ENCODE measurements at places on chromosomes 1 and 21.
A peak's percentile ranks its signal among the peaks of the same experiment; 100 is the strongest.

DNA sequence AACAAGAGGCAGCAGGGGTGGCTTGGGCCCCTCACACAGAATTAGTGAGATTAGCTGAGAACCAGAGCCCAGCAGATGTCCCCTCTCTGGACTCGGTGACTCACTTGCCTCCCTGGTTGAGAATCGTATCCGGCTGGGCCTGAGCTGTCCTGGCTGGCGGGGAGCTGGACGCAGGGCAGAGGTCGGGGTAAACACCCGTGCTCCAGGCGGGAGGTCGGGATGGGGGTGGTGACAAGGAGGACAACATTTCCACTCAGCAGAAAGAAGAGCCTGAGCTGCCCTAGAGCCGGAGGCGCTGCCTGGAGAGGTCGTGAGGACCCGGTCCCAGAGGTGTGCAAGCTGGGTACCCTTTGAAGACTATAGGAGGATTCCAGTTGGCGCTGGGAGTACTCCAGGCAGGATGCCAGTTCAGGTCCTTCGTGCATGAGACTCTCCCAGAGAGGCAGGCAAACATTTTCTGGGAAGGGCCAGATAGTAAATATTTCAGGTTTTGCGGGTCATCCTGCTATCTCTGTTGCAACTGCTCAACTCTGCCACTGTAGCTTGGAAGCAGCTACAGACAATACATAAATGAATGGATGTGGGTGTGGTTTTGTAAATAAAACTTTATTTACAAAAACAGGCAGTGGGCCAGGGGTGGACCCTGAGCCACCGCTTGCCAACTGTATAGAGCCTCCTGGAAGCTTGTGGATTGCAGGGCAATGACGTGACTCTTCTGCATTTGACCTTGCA is 116.8 kb upstream of the WNT4 start:
- peak; percentile 85 for DNase-seq

DNA sequence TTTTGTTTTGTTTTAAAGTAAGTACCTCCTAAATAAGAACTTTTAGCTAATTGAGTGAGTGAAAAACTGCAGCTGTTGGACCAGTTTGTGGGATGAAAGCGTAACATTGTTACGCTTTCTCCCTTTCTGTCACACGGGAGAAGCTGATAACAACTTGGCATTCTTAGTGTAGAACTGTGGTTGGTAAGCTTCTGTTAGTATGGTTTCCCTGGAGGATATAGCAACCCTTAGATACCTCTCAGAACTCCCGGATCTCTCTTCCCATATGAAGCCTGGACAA is 98.2 kb downstream of the CACHD1 start:
- DNase-seq: no peak

- DNase-seq: no peak
Measured at GRCh38 chr1:90048043-90048442, 53.1 kb downstream of the ZNF326 start.

DNA sequence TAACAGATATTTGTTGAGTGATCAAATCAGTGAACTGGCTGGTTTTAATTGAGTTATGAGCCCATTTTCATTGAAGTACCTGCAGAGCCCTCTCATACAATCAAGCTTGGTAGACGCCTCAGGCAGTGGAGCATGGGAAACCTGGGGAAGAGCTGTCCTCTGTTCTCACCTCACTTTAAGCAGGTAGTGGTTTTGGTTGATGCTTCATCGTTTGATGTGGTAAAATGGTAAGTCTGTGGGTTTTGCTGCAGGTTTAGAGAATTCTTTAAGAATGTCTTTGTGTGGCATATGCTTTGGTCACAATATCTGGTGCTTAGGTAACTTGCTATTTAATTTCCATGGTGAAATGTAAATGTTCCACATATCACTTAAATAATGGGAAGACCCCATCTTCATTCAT is 10.0 kb downstream of the LAMC1 start:
- DNase-seq: no peak

- DNase-seq: no peak
Measured at GRCh38 chr1:23469372-23469982, 14.5 kb downstream of the ASAP3 start.

GRCh38 chr21:29360799-29361765 is 62.4 kb downstream of the BACH1 start:
- no peak for DNase-seq

GRCh38 chr1:151384584-151384983 is 12.1 kb upstream of the SELENBP1 start:
- DNase-seq: no peak

- peak; percentile 39 for DNase-seq
Measured at GRCh38 chr21:37916310-37917051, at the start of gene KCNJ6. Gene KCNJ6 (minus strand): TSS chr21:37916457. CDS start chr21:37840682, 75,775 bp downstream.

- DNase-seq: no peak
Measured at GRCh38 chr1:222369148-222369547, 178.8 kb downstream of the HHIPL2 start.

- DNase-seq: peak; percentile 0
Measured at GRCh38 chr1:73839922-73840321, 358.1 kb downstream of the LRRIQ3 start.

DNA sequence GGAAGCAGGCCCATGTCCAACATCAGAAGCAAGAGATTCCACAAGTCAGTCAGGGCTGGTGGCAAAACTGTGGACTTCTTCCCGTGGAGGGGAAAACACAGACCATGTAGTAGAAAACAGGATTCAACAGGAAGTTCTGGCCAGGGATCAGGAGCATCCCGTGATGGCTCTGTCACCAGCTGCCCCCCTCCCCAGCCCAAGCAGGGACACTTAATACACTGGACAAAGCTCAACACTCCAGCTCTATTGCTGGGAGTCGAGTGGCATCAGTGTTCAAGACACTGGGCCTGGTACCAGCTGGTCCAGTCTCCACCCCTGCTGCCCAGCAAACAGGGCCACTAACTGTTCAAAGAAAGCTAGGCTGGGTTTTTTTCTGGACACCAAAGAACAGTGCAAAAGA is 3.7 kb downstream of the SLC45A3 start:
- no peak for DNase-seq

DNA sequence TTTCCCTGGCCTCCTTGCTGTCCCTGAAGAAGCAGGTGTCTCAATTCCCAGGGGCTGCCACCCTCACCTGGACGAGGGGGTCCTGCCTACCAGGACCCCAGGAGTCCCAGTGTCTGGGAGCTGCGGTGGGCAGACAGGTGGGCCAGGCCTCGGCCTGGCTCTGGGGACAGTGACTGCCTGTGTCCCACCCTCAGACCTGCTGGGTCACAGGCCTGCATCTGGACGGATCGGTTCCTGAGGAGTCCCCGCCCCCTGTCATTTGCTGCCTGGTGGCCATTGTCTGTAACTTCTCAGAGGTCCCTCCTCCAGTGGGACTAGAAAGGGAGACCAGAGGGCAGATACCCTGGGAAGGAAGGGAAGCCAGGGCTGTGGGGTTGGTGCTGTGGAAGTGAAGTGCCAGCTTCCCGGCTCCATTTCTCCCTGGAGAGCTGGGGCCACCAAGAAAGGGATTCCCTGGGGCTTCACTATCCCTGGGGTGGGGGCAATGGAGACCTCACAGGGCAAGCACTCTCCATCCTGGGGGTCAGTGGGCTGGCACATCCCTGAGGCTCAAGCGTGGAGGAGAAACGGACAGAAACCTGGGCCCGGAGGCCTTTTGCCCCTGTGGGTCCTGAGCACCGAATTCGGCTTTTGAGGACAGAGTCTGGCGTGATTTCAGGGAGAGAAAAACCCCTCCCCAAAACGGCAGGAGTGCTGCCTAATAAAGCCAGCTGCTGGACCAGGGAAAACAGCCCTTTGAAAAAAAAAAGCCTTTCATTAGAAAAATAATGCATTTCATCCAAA is 157.3 kb downstream of the PEX14 start:
- no peak for DNase-seq

- DNase-seq: peak; percentile 10
Measured at GRCh38 chr1:224785040-224785328, 144.5 kb upstream of the DNAH14 start.

DNA sequence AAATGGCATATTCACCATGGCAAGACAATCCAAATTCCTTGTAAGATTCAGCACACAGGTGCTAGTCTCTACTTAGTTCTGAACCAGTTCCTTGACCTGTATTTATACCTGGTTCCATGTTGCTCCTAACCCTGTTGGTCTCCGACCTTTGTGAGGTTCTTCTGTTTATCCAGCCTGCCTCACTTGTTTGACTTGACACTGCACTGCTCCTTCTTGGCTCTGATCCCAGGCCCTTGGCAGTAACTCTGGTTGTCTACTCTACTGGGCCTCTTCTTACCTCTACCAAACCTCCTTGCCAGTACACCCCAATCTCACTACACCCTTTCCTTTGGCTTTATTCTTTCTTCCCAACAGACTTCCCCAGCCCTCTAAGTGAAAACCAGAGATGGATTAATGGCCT is 419.4 kb upstream of the USP24 start:
- no peak for DNase-seq

GRCh38 chr1:214044438-214045214 is 56.9 kb downstream of the PROX1 start:
- DNase-seq: no peak

GRCh38 chr21:33841561-33841960 is 74.0 kb downstream of the ATP5PO start:
- DNase-seq: no peak

GRCh38 chr1:75559800-75560199 is 51.1 kb downstream of the SLC44A5 start:
- no peak for DNase-seq

DNA sequence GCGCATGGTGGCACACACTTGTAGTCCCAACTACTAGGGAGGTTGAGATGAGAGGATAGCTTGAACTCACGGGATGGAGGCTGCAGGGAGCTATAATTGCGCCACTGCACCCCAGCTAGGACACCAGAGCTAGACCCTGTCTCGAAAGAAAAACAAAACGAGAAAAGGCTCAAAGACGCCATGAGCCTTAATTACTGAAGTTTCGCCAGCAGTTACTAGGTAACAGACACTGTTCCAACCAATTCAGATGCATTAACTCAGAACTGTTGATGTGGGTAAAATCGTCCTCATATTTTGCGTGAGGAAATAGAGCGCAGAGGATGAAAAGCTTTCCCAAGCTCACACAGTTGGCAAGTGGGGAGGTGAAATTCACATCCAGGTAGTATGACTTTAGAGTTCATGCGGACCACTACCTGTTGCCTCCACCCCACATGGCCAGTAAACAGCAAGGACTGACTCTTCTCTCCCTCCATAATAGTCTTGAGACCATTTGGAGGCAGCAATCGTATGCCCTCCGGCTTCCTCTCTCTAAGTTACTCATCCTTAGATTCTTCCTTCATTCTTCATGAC is 40.1 kb downstream of the INAVA start:
- DNase-seq: no peak

GRCh38 chr1:108686614-108687313 is 5.3 kb upstream of the PRPF38B start:
- DNase-seq: peak; percentile 72

DNA sequence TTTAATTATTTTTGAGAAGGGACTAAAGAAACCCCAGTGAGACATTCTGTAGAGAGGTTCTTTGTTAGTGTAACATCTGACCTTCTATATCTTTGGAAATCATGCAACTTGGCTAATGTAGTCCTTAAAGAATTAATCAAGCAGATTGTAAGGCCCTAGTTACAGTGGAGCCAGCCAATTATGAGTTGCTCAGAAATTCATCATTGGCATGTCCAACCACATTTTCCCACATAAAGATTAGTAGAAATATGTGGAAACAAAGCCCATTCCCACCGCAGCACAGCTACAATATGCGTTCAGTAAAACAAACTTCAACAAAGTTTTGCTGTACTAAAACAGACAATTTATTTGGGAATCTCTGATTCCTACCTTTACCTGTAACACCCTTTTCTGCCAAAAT is 27.8 kb downstream of the WNT2B start:
- DNase-seq: peak; percentile 75

GRCh38 chr1:56958526-56958925 is 7.3 kb downstream of the C8B start:
- peak; percentile 12 for DNase-seq
